NAMALWA (cell line): ENCODE measurements at places on chromosomes 13 and 19.
A peak's percentile ranks its signal among the peaks of the same experiment; 100 is the strongest.

GRCh38 chr13:101264931-101265330 is 151.4 kb downstream of the NALCN start:
- no peak for DNase-seq

- DNase-seq: no peak
Observed at GRCh38 chr19:4559569-4559968, at the start of gene SEMA6B. SEMA6B (minus strand) TSS chr19:4559684; CDS start chr19:4558457, 1,227 bp downstream.

GRCh38 chr13:102548811-102549210 is 48.0 kb upstream of the TPP2 start:
- no peak for DNase-seq

DNA sequence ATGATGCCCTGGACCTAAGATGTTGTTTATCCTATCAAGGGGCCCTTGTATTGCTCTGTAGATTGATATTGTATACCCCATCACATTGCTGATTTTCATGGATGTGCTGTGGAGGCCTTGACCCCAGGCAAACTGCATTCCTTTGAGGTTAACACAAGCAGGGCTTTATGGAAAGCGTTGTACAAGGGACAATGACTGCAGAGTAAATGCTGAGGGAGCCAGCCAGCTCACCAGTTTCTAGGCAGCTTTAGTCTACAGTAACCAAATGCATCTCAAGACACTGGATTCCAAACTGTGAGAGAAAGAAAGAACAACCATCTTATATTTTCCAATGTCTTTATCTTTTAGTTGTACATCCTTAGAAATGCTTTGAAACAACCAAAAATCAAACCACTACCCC is 34.1 kb upstream of the EDNRB start:
- no peak for DNase-seq

DNA sequence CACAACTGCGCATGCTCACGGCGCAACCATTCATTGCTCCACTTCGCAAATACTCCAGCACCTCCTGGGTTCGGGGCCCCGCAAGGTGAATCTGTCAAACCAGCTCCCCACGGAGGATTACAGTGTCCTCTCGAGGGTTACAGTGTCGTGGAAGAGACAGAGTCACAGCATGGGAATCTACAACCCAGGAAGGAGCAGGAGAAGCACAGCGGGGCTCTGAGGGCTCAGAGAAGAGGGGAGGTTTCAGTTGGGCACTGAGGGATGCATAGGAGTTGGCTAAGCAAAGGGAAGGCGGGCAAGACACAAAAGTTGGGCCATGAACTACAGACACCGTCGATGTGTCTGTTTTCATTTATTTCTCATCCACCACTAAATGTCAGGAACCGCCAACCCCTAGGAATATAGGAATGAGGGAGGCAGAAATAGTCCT is 1.0 kb upstream of the GTF2F1 start:
- DNase-seq: peak; percentile 87

DNA sequence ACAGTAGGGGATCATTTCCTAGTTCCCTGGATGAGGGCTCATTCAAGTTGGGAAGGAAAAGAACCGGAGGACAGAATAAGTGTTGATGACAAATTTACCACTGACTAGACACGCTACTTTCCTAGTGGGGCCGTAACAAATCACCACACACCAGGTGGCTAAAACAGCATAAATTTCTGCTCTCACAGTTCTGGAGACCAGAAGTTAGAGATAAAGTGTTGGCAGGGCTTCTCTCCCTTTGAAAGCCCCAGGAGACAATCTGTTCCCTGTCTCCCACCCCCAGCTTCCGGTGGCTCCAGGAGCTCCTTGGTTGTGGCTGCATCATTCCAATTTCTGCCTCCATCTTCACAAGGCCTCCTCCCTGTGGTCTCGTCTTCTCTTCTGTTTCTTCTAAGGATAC is 65.4 kb upstream of the ARGLU1 start:
- no peak for DNase-seq

- DNase-seq: no peak
Observed at GRCh38 chr13:74273581-74273980, 139.4 kb upstream of the KLF12 start.

- no peak for DNase-seq
Observed at GRCh38 chr19:3691372-3691716, 8.9 kb downstream of the PIP5K1C start.

GRCh38 chr13:41938918-41939317 is 22.0 kb downstream of the VWA8 start:
- DNase-seq: no peak

- no peak for DNase-seq
Observed at GRCh38 chr13:100106005-100106404, 17.1 kb downstream of the PCCA start.

DNA sequence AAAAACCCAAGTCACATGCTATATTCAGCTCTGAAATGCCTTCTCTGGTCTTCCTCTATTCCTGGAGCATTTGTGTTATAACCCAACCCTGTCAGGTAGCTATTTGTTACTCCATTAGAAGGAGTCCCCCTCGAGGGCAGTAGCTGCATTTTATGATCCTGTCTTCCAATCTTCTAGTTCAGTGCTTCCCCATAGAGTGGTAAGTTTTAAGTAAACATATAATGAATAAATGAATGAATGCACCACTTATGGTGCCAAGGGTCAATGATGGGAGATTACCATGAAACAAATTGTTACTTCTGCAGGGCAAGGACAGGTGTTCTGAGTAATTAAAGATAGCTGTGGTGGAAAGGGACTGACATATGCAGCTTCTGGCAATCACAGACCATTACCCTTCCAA is 4.0 kb downstream of the RASL11A start:
- no peak for DNase-seq

GRCh38 chr19:36006955-36007354 is 1.7 kb downstream of the SYNE4 start:
- DNase-seq: no peak

DNA sequence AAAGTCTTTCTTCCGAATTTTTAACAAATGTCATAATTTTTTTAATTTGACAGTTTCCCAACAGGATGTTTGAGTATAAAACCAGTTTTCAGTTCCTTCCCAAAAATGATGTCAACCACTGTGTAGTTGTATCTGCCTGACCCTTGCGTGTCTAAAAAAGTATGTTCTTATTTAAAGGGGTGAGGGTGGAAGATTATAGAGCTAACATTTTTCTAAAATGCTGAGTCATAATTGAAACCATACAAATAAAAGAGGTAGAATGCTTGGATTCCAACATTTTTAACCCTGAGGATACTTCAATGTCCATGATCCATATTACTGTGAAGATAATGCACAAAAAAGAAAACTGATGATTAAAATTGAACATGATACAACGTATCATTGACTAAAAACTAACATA is 1388.8 kb downstream of the UQCRFS1 start:
- DNase-seq: no peak

DNA sequence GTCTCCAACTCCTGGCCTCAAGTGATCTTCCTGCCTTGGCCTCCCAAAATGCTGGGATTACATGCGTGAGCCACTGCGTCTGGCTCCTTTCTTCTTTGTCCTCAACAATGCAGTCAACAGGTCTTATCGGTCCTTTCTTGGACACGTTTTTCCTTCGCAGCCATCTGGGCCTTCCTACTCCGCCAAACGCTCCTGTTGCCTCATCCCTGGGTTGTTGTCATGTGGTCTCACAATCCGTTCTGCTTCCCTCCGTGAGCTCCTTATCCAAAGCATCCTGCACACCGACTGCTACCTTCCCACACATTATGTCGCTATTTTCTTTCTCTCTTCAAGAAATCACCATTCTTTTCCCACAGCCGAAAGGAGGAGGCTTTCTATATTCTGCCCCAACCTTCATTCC is 306.8 kb downstream of the DCLK1 start:
- no peak for DNase-seq

GRCh38 chr19:41225238-41226052 is 6.4 kb downstream of the AXL start:
- DNase-seq: no peak

DNA sequence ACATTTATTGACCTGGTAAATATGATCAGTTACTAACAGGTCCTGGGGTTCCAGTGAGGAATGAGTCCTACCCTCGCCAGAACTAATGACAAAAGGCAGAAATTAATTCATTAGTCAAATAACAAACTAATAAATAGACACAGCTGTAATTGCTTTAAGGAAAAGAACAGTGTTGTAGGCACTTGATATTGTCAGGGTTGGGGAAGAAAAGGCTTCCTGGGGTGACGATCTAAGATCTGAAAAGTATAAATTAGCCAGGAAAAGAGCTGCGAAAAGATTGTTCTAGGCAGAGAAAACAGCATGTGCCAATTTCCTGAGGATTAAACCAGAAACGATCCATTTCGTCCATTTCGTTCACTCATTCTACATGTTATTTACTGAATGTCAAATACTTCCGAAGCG is 670 bp upstream of the CHAF1A start:
- no peak for DNase-seq

DNA sequence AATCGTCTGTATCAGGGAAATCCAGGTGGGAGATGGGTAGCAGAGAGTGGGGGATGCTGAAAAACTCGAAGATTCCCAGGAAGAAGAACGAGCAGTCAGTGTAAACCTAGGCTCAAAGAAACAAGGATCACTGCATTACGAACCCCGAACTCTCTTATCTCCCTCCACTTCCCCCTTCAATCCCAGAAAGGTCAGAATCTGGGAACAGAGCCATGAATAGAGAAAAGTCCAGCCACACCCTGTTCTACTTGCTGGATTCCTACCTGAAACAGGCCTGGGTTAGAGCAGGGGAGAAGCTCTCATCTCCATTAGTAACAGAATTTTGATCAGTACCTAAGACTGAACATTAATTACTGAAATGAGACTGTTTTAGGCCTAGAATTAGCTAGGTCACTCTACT is 24.4 kb downstream of the EPSTI1 start:
- no peak for DNase-seq

GRCh38 chr19:54728167-54728566 is 3.9 kb downstream of the KIR3DL3 start:
- DNase-seq: no peak

DNA sequence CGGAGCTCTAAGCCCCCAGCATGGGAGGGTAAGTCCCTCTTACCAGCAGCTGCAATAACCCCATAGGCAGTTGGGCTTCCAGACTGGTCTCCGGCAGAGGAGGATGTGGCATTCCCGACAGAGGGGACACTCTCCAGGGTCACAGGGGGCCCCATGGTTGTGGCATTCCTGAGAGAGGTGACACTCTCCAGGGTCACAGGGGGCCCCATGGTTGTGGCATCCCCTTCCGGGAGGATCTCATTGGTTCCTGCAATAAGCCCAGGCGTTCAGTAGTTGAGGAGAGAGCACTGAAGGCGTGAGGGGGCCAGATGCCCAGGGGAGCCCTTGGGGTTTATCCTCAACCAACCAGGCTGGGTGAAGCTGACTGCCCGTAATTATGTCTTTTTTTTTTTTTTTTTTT is 5.4 kb downstream of the CD320 start:
- no peak for DNase-seq

DNA sequence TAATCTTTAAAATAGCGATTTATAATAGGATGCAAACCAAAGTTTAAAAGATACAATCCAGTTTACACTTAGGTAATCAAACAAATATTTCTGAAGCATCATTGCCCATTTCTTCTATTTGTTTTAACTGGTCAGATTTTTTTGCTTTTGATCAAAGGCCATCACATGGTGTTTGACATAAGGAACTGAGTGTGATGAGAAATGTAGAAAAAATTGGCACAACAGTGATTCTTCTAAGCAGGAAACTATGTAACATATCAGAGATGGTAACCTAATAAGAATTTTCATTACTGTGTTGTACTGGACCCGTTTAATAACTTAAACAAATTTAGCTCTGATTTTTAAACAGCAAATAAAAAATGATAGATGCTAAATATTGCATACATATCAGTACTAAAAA is 644.7 kb upstream of the KLF12 start:
- DNase-seq: no peak

DNA sequence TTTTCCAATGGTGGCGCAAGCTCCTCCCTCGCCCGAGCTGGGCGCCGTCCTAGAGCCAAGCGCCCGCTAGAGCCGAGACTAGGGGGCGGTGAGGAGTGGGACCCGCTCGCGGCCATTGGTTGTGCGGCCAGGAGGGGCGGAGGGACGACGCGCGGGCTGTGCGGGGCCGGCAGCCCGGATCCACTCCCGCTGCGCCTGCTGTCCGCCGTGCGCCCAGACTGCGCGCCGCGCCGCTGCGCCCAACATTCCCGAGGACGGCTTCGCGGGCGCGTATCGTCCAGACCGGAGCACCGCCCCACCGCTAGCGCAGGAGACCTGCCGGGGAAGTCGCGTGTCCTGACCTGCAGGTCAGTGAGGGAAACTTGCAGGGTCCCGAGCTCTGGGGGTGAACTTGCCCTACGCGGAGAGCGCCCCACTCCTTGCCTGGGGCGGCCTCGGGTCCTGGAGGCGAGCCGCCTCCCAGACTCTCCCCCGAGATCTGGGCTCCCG is at the start of gene SERTM1:
Gene SERTM1 (plus strand): TSS at position 183 of the 489 bp plus-strand sequence. CDS start 21,059 bp downstream, outside the sequence.
- DNase-seq: no peak

DNA sequence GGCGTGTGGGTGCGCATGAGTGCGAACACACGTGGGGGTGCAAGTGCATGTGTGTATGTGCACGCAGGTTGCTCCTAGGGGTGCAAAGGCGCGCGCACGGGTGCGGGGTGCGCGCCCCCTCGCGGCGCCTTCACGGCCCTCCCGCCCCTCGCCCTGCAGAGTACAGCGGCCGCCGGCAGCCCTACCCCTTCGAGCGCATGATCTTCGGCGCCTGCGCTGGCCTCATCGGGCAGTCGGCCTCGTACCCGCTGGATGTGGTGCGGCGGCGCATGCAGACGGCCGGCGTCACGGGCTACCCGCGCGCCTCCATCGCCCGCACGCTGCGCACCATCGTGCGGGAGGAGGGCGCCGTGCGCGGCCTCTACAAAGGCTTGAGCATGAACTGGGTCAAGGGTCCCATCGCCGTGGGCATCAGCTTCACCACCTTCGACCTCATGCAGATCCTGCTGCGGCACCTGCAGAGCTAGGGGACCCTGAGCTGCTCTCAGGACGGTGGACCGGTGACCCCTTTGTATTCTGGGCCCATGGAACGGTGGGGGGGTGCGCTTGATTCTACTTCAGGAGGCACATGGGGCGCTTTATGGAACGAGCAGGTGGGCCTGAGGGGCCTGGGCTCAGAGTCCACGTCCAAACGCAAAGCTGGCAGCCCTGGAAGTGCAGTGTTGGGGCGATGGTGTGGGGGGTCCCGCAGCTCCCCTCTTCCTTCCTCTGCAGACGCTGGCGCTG is 27.7 kb downstream of the TMEM161A start:
- DNase-seq: no peak

- DNase-seq: peak; percentile 84
Observed at GRCh38 chr19:18167975-18168645, 5.5 kb upstream of the IFI30 start.

GRCh38 chr19:49114630-49115363 is 627 bp downstream of the LIN7B start:
- DNase-seq: no peak

- no peak for DNase-seq
Observed at GRCh38 chr13:33310245-33311038, 24.9 kb upstream of the STARD13 start.
